ENCODE measurements at places on chromosomes 2 and 18. TPM values are rescaled to one million over a fixed set of nuclear protein-coding genes. Genes with fewer than 3 reads are reported as not detected.

DNA sequence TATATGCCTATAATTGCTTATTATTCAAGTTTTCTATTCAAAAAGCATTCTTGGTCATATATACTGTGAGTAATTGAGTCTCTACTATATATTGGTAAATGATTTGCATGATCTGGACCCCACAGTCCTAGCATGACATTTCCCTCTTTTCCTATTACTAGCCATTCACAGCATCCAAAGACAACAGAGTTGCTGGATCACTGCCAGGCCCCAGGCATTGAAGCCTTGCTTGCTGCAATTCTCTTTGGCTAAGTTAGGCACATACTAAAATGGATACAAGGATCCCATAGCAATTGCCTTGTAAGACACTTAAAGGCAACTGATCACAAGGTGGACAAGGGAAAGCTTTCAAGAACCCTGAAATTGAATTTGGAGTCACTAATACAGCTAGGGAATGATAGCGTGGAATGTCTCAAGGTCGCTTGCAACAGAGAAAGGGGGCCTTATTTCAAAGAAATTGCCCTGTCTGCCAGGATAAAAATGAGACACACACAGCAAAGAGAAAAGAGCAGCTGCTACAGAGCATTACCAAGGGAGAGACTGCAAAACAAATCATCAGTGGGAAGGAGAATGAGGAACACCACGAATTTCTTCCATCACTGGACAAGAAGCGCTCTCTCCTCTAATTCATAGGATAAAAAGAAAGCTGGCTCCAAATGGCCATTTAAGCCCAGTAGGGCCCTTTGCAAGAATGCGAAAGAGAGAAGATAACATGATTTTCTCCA, 77.1 kb upstream of the EPHA4 start:
- H3K4me1 ChIP-seq = no peaks in the 10 kb centered on the region
- no peaks in the 10 kb centered on the region for H3K27me3 ChIP-seq
- no peak overlapping the region for H3K27ac ChIP-seq
- no peaks in the 10 kb centered on the region for H3K36me3 ChIP-seq

GRCh38 chr18:13051950-13052349, 60.8 kb downstream of the CEP192 start:
- no peak overlapping the region for H3K27ac ChIP-seq
- no peak for DNase-seq
- H3K36me3 ChIP-seq = peaks cover 89% of the 10 kb centered on the region
- H3K27me3 ChIP-seq = no peaks in the 10 kb centered on the region

DNA sequence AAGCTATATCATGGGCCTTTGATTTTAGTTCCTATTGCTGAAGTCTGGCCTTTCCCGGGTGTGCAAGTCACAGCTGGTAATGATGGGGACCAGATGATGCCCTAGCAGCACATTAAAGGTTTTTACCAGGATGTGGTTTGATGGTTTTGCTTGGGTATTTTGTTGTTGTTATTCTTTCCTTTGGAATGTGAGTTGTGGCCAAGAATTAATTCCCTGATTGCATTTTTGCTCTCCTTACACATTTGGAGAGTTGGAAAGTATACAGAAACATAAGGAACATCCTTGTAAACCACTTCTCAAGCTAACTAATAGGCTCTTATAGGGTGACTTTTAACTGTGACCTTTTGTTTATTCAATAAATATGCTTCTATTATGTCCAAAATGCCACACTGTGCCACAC, 154.1 kb upstream of the MMADHC start:
- no peak for DNase-seq
- no peaks in the 10 kb centered on the region for H3K4me1 ChIP-seq
- H3K36me3 ChIP-seq = no peaks in the 10 kb centered on the region
- H3K4me3 ChIP-seq = no peak overlapping the region

GRCh38 chr2:217338306-217338916, 478.5 kb upstream of the TNP1 start:
- H3K4me1 ChIP-seq = no peaks in the 10 kb centered on the region
- no peaks in the 10 kb centered on the region for H3K36me3 ChIP-seq
- H3K4me3 ChIP-seq = no peak overlapping the region
- H3K27ac ChIP-seq = no peak overlapping the region
- DNase-seq = no peak

GRCh38 chr2:216634370-216635148, 1.3 kb downstream of the IGFBP2 start:
- H3K4me1 ChIP-seq = peaks cover 19% of the 10 kb centered on the region
- H3K27me3 ChIP-seq = peaks cover 29% of the 10 kb centered on the region
- H3K4me3 ChIP-seq = peak overlapping the region; percentile 65
- H3K27ac ChIP-seq = no peak overlapping the region

- H3K4me3 ChIP-seq = no peak overlapping the region
- peaks cover 3% of the 10 kb centered on the region for H3K4me1 ChIP-seq
- no peak for DNase-seq
- H3K27me3 ChIP-seq = no peaks in the 10 kb centered on the region
- H3K36me3 ChIP-seq = no peaks in the 10 kb centered on the region
- no peak overlapping the region for H3K27ac ChIP-seq
These were observed 109.1 kb downstream of the IRS1 start for GRCh38 chr2:226690461-226691024.

DNA sequence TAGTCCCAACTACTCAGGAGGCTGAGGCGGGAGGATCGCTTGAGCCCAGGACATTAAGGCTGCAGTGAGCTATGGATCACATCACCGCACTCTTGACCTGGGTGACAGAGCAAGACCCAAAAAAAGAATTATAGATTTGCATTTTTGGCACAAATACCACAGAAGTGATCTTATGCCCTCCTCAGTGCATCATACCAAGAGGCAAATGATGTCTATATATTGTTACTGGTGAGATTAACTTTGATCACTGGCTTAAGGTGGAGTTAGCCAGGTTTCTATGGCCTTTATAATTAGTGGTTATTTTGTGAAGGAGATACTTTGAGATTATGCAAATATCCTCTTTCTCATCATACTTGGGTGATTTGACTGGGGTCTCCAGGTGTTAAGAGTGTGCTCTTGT, 22.1 kb upstream of the CATIP start:
- peaks cover 29% of the 10 kb centered on the region for H3K4me1 ChIP-seq
- DNase-seq = no peak
- H3K36me3 ChIP-seq = no peaks in the 10 kb centered on the region
- H3K4me3 ChIP-seq = no peak overlapping the region
- no peak overlapping the region for H3K27ac ChIP-seq

DNA sequence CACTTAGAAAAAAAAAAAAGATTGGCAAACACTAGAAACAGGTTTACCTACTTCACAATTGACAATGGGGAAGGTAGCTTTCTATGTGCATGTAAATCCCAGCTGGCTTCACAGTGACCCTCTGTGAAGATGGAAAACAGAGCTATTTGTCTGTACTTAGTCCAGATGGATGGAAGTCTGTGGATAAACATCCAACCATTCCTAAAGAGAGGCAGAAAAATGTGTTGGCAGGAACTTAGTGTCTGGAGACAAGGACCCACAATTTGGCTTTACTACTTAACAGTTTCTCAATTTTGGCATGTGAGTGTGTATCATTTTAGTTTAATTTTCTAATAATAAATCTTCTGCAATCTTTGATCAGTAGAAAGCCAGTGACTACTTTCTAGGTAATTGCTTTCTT, 154.4 kb downstream of the RAD51AP2 start:
- DNase-seq = no peak
- H3K27ac ChIP-seq = no peak overlapping the region
- H3K27me3 ChIP-seq = no peaks in the 10 kb centered on the region
- no peak overlapping the region for H3K4me3 ChIP-seq

- H3K4me3 ChIP-seq = peak overlapping the region; percentile 81
- peak overlapping the region; percentile 92 for H3K27ac ChIP-seq
- H3K36me3 ChIP-seq = peaks cover 34% of the 10 kb centered on the region
- peaks cover 15% of the 10 kb centered on the region for H3K4me1 ChIP-seq
- H3K27me3 ChIP-seq = no peaks in the 10 kb centered on the region
- no peak for DNase-seq
These were observed 475 bp downstream of the SLC4A1AP start for GRCh38 chr2:27664154-27664574.

- no peak overlapping the region for H3K4me3 ChIP-seq
- H3K36me3 ChIP-seq = no peaks in the 10 kb centered on the region
- H3K27me3 ChIP-seq = peaks cover 82% of the 10 kb centered on the region
- peaks cover 26% of the 10 kb centered on the region for H3K4me1 ChIP-seq
- DNase-seq = no peak
These were observed 3.3 kb upstream of the POU3F3 start for GRCh38 chr2:104850361-104851290.

Gene ARHGAP15
- 55.8 TPM for polyA plus RNA-seq
